Left kidney (tissue), 8 donors: ENCODE measurements at places on chromosomes 2 and 18. TPM values are rescaled to one million over a fixed set of nuclear protein-coding genes. Genes with fewer than 3 reads are reported as not detected.

DNA sequence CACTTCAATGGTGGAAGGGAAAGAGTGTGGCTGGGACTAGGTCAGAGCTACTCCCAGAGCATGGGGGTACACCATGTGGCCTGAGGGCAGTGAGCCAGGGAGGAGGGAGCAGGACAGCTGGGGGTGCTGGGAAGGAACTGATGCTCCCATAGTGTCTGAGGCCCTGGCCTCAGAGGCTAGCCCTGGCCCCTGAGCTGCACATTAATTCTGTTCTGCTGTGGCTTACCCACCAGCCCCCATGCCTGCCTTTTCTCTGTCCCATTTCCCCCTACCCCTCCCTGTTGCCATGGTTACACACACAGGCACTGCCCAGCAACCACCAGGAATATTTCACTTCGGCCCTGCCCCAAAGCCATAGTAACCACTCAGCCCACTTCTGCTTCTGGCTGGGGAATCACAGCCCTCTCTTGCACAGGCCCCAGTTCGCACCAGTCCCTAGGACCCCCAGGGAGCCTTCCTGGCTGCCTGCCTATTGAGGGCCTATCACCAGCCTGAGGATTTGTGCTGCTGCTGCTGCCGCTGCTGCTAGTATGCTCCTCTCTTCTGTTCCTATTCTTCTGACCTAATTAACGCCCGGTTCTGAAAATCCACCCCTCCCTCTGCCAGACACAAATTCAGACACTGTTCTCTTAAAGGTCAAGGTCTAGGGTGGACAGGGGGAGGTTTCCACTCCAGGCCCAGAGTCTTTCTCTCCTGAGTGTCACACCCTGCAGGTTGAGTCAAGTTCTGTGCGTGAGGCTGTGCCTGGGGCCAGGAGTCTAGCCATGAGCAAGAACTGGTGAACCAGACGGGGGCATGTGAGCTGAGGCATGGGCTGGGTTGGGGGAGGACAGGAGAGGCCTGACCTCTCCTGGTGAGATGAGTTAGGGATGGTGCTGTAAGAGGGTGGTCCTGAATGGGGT is 87.1 kb upstream of the MCFD2 start:
- DNase-seq = peak; percentile 59

- DNase-seq = peak; percentile 29
Observed at GRCh38 chr18:69817335-69817940, 130.2 kb downstream of the CD226 start.

DNA sequence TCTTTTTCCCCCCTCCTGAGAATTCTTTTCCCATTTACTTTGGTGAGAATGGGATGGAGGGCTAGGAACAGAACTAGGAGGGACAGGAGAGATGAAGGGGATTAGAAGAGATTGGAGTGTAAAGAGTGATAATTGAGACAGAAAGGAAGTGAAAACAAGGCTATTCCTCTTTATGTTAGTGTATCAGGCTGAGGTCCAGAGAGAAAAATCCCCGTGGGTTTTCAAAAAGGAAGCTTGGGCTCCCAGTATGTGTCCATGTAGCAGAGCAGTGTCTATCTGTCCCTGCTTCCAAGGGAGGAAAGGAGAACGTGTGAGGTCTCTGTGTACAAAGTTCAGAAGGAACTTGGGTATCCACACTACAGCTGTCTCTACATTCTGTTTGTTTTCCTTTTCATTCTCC is 59.9 kb upstream of the KCNE4 start:
- no peak for DNase-seq

CYRIA gene
- 3.3 TPM for polyA plus RNA-seq
